Stimulated activated CD4-positive, alpha-beta T cell treated with anti-CD3 and anti-CD28 coated beads, Interleukin-4, amount 100 ng/mL, for 1 hour (primary cell): ENCODE measurements at places on chromosomes 3 and 15.

DNA sequence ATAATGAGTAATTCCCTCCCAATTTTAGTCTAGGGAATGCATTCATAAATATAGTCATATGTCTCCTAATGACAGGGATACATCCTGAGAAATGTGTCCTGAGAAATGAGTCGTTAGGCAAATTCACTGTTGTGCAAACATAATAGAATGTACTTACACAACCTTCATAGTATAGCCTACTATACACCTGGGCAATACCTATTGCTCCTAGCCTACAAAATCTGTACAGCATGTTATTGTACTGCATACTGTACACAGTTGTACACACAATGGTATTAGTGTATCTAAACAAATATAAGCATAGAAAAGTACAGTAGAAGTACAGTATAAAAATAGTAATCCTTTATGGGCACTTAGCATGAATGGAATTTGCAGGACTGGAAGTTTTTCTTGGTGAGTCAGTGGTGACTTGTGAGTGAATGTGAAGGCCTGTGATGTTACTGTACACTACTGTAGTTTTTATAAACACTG lies 6.6 kb downstream of the DTWD1 start:
- no peak for DNase-seq

GRCh38 chr3:72339670-72340030 lies 508.6 kb downstream of the SHQ1 start:
- DNase-seq: no peak

DNA sequence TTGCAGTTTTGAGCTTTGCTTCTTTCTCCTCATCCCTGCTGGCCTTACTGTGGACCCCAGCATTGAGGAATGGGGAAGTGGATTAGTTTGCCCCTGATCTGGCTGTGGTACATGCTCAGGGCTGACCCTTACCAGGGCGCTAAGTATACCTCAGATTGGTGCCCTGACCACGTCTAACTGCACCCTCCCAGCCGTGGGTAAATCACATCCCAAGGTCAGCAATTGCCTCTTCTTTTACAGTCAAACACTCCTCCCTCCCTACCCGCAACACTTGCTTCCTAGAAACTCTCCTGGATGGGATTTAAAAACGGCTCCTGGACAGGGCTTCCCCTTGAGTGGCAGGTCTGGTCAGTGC lies 437.9 kb downstream of the NR2F2 start:
- DNase-seq: no peak

- DNase-seq: no peak
Measured at GRCh38 chr3:185766329-185767001, 58.4 kb downstream of the IGF2BP2 start.

DNA sequence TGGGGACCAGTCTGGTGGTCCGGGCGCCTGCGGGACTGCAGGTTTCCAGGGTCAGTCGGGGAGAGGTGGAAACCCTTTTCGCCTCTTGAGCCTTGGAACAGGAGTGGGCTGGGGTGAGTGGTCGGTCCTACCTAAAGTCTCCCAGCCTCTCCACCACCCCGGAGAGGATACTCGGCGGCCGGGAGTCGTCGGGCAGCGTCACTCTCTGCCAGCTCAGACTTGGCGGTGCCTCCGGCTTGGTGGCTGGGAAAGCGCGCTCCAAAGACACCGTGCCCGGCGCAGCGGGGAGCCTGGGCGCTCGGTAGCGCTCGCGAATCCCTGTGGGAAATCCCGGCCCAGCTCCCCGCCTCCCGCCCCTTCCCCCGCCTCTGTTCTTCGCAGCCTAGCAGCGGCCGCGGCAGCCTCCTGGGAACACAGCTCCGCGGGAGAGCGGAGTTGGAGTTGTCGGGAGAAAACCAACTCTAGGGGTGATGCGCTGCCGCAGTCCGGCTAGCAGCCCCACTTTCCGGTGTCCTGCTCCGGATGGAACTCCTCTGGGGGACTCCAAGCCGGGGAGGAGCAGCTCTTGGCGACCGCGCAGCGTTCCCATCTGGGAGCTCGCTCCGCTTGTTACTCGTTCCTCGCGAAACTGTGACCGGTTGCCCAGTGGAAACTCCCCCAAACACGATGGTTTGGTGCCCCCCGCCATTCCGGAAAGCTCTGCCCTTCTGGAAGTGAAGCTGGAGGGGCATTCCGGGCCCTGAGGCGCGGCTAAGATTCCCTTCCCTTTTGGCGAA lies 1.4 kb downstream of the EPHB1 start:
- no peak for DNase-seq

DNA sequence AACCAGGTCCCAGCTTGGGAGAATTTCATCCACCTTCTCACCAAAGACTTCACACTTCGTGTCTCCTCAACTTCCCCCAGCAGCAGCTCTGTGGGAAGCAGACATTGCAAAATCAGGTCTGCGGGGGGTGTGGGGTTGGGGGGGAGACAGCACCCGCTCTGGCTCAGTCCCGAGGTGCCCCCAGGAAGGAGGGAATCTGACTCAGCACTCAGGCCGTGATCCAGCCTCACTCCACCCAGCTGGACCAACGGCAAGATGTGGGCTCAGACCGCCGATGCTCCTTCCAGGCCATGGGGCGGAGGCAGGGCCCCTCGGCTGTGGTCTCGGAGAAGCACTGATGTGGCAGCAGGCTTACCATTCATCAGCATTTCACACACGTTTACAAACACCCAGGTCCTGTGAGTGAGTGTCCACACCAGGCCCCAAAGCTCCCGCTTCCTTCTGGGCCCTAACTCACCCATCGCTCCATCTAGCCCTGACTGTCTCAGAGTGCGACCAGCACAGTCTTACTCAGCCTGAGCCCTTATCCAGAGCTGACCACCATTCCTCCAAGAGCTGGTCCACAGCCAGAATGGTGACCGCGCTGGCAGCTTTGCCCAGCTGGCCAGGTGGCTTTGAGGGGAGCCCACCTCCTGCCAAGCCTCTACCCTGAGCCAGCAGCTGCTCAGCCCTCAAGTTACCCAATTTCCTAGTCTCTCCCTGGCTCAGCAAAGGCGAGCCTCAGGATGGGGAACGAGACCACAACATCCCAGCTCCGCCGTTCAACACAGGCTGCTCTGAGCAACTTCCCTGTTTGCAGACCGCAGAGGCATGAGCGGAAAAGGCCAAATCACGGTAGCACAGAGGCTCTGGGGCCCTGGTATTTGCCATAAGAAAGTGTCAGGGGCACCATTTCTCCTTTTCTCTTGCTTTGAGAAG lies 3.3 kb downstream of the STAB1 start:
- no peak for DNase-seq

DNA sequence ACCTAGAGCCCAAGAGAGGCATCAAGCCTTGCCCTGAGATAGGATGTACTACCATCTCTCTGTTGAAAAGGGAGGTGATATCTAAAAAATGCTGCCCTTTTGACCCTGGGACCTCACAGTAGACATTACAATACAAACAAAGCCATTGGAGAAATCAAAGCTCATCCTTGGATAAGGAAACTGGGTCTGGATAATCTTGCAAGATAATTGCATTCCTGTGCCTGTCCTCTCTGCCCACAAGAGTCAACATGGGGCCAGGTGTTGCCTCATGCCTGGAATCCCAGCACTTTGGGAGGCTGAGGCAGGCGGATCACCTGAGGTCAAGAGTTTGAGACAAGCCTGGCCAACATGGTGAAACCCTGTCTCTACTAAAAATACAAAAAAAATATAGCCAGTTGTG lies 57.3 kb upstream of the DLG1 start:
- DNase-seq: no peak

GRCh38 chr3:126033051-126033745 lies 50.7 kb downstream of the SLC41A3 start:
- no peak for DNase-seq

GRCh38 chr15:101029971-101030661 lies 111.0 kb downstream of the LRRK1 start:
- DNase-seq: no peak

DNA sequence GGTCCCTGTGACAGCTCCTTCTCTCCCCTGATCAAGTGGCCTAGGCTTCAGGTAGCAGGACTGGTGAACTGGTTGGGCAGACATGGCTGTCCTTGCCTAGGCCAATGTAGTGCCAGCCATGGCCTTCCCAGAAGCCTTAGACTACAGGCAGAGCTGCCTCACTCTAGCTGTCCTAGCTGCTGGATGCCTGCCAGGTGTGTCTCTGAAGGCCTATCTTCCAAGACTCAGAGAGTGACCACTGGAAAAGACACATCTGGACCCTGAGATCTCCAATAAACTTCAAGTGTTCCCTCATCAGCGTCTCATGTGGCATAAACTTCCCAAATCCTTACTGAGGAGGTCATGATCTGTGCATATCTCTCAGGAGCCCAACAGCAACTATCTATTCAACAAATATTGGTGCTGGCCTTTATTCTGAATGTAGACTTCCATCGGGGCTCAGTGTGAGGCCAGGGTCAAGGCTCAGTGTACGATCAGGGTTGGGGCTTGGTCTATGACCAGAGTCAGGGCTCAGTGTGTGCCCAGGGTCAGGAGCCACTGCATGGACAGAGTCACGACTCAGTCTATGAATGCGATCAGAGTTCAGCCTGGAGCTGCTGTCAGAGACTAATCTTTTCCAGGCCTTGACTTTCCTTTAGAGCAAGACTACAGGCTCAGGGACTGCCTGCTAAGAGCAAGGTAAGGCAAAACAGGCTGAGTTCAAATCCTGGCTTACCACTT lies 36.5 kb upstream of the INSYN1 start:
- DNase-seq: no peak

GRCh38 chr3:38009807-38010591 lies 19.4 kb downstream of the VILL start:
- no peak for DNase-seq

- DNase-seq: no peak
Measured at GRCh38 chr3:120177151-120177550, 82.9 kb upstream of the GSK3B start.

- no peak for DNase-seq
Measured at GRCh38 chr3:139117883-139118760, 73.4 kb upstream of the PRR23C start.

GRCh38 chr3:150346266-150346665 lies 61.8 kb upstream of the TSC22D2 start:
- DNase-seq: no peak

GRCh38 chr3:196274585-196274984 lies 12.9 kb downstream of the PCYT1A start:
- peak; percentile 39 for DNase-seq

DNA sequence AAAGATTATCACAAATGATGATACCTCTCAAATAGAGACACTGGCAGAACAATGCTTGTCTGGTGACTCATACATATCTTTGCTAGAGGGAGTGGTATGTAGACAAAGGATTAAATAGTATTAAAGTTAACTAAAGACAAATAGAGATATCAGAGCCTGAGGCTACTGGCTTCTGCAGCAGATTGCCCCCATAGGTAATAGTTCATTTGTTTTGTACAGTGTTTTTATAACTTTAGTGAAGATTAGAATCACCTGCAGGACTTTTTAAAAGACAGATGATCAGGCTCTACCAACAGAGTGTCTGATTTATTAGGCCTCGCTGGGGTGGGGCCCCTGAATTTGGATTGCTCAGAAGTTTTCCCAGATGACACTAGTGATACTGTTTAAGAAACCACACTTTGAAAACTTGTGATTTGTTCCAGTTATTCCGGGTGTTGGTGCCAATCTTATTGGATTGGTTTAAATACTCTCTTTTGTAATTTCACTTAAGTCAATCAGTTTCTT lies 96.4 kb downstream of the NAALADL2 start:
- DNase-seq: no peak

GRCh38 chr15:36844534-36844998 lies 255.8 kb downstream of the MEIS2 start:
- no peak for DNase-seq

DNA sequence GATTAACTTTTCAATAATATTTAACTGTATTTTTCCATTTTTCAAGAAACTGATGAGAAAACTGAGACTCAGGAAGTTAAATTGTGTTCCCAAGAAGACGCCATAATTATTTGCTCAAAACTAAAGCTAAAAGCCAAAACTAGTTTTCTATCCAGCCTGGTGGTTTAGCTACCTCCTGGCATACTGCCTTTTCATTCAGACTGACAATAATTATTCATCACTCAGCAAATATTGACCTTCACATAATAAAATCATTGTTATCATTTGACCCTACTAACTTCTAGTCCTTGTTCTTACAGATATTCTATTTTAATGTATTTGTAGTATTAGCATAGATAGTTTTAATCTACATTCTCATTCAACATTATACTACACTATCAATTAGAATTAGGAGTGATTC lies 210.6 kb upstream of the GADL1 start:
- no peak for DNase-seq

- no peak for DNase-seq
Measured at GRCh38 chr15:43082509-43082908, 23.3 kb downstream of the UBR1 start.

DNA sequence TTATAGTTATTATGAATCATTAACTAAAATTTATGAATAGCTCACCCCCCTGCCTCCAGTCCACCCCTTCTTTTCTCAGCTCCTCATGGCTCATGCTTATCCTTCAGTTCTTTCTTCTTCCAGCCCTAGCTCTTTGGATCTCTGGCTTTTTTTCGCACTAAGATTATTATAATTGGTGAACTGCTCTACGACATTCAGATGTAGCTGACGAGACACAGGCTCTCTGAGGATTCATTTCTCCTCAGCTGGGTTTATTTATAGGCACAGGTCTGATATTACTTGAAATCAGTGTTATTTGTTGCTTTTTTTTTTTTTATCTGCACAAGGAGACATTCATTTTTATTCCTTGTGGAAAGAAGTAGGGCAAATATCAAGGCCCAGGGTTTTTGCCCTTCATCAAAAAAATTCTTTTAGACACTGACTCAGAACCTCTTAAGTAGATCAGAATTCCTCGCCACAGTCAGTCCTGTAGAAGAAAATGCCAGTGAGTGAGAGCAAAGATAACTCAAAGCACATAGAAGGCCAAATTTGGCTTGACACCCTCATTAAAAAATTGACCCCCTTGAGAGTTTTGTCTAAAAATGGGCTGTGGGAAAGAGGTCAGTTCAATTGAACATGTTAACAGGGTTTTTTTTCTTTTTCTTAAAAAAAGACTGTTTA lies 106.6 kb downstream of the MYH15 start:
- DNase-seq: no peak

GRCh38 chr3:3851621-3852323 lies 52.5 kb downstream of the LRRN1 start:
- DNase-seq: no peak

GRCh38 chr3:195863121-195864061 lies 45.0 kb downstream of the TNK2 start:
- DNase-seq: peak; percentile 73

- DNase-seq: no peak
Measured at GRCh38 chr15:88383354-88383753, 83.8 kb downstream of the MRPL46 start.

DNA sequence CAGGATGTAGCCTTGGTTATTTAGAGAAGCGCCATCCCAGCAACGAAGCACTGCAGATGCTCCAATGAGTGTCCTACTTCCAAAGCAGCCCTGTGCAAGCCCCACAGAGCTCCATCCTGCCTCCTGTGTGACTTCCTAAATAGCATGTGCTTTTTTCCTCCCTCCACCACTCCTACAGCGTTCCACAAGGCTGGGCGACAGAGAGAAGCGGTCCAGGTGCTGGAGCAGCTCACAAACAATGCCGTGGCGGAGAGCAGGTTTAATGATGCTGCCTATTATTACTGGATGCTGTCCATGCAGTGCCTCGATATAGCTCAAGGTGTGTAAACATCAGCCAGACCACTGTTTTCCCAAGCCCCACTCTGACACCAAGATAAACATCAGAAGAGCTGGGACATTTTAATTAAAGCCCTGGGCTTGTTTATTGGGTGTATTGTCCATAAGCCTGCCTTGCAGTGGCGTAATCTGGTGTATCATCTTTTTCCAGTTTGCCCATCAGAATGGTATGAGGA lies 22.2 kb upstream of the RHO start:
- DNase-seq: no peak

GRCh38 chr3:176906046-176906905 lies 291.0 kb downstream of the TBL1XR1 start:
- DNase-seq: no peak
